ENCODE measurements at places on chromosomes 13 and 19.

DNA sequence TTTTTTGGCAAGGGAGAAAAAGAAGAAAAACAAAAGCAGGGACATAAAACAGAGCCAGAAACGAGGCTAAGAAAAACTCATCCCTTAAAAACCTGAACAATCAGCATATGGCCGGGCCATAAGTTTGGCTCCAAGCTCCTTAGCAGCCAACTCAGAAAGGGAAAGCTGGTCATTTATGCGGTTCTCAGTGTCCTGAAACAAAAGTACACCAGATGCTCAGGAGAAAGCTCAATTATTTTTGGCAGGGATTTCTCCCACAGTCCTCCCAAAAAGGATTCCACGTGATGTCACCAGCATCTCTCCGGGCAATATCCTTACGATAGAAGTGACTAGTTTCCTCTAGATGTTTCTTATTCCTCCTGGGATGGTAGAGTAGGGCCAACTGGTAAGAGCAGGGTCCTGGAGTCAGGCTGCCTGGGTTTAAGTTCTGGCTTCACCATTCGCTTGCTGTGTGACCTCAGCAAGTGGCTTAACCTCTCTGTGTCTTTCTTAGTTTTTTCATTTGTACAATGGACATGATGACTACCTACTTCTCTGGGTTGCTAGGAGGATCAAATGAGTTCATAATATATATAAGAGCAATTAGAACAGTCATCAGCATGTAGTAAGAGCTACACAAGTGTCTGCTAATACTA is 34.0 kb downstream of the PIN1 start:
- DNase-seq, result no peak

DNA sequence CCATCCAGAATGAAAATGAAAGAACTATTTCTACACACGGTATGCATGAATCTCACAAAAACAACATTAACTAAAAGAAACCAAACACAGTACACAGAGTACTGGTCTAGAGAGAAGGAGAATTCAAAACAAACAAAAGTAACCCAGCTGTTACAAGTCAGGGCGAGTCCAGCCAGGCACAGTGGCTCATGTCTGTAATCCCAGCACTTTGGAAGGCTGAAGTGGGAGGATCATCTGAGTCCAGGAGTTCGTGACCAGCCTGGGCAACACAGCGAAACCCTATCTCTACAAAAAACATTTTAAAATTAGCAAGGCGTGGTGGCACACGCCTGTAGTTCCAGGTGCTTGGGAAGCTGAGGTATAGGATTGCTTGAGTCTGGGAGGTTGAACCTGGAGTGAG is 1.7 kb upstream of the PSMC4 start:
- DNase-seq, result no peak

- DNase-seq, result no peak
Measured at GRCh38 chr13:36966404-36966803, 32.7 kb downstream of the ALG5 start.

- no peak for DNase-seq
Measured at GRCh38 chr13:33299626-33300025, 14.1 kb upstream of the STARD13 start.

DNA sequence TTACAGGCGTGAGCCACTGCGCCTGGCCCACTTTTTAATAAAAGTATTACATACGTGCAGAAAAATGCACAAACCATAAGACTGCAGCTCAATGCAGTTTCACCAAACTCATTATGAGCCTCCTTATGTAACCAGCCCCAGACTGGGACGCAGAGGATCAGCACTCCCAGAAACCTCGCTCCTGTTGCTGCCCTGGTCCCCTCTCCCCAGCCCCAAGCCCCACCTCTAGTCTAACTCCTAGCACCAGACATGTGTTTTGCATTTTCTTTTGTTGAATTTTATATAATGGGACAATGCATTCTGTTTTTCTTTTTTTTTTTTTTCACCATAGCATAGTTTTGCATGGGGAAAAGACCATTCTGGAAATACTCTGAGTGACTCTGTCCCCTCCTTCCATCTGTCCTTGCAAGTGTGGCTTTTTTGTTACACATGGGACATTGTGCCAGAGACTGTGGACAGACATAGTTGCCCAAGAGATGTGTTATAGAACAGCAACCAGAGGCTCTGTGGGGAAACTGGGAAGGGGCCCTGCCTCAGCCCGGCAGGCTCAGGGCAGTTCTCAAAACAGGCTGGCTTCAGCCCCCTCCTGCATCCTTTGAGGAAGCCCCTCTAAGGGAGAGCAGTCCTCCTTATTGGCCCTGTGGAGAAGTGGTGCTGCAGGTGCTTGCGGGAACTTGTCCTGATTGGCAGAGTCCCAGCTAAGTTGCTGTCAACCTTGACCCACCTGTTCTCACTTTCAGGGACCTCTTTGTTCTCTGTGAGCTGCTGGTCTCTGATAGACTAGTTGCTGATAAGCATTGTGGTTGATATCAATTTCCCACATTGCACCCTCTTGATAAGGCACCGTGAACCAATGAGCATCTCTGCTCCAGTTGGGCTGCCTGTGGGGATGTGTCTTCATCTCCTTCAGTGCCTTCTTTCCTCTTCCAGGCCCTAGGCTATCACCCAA is 13.8 kb upstream of the OLFM4 start:
- DNase-seq, result no peak

- DNase-seq, result no peak
Measured at GRCh38 chr19:56725829-56726424, 54.4 kb upstream of the ZNF835 start.
